ENCODE measurements at places on chromosomes 11 and 22. TPM values are rescaled to one million over a fixed set of nuclear protein-coding genes. Genes with fewer than 3 reads are reported as not detected.

- DNase-seq, result no peak
Observed at GRCh38 chr11:18722293-18722637, 3.7 kb downstream of the IGSF22 start.

DNA sequence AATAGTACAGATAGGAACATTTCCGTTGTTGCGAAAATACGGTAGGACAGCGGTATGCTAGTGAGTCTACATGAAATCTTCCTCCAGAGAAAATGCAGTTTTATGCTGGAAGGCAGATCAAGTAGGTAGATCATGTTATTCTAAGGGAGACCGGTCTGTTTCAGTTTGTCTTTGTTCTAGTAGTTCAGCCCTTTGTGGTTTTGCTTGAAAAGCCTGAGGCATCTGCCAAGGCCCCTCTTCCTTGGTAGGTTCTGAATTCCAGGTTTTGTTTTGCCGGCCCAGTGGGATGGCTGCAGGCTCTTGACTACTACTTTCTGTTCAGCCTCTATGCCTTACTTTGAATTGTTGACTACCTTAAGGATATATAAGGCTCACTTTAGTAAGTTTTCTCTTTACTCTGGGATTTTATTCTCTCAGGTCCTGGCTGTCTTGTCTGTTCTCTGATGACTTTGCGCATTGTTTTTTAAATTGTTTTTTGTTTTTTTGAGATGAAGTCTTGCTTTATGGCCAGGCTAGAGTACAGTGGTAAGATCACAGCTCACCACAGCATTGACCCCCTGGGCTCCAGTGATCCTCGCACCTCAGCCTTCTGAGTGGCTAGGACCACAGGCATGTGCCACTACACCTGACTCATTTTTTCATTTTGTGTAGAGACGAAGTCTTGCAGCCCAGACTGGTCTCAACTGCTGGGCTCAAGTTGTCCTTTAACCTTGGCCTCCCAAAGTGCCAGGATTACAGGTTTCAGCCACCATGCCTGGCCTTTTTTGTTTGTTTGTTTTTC is 53.7 kb downstream of the HIPK3 start:
- no peak for DNase-seq

DNA sequence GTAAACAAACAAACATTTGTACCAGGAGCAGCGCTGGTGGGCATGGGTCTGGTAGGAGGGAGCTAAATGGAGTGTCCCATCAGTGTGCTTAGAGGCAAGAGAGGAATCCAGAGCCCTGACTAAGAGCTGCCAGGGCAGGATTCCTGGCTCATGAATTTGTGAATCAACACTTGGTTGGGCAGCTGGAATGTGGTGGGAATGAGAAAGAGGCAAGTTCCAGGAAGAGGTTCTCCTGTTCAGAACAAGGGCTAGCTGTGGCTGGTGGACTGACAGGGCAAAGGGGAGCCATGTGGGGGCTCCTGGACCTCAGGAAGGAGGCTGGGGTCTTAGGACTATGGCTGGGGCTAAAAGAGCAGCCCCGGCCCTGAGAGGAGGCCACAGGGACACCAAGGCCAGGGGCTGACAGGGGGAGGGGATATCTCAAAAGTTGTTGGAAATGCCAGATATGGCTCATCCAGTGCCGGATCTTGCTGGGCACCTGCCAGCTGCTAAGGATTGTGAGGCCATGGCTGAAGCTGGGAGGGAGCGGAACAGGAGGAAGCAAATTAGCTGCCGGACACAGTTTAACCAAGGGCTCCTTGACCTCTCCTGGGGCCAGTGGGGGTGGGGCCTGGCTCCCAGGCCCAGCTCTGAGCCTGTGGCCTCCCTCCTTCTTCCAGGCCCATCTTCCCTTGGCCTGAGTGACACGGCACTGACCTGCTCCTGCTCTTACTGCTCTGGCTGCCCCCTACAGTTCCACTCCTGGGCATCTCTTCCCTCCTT is 14.6 kb upstream of the P2RY6 start:
- DNase-seq, result peak; percentile 95

The TUBA8 gene
- not detected for total RNA-seq
